CD4-positive, CD25-positive, alpha-beta regulatory T cell (primary cell): ENCODE measurements at places on chromosomes 7 and 10. TPM values are rescaled to one million over a fixed set of nuclear protein-coding genes. Genes with fewer than 3 reads are reported as not detected.
A peak's percentile ranks its signal among the peaks of the same experiment; 100 is the strongest.

The TSPAN33 gene
- polyA plus RNA-seq, result 3.2 TPM

The PODXL gene
- 0.54 TPM for polyA plus RNA-seq

The DNA2 gene
- polyA plus RNA-seq, result 0.59 TPM

The ANKRD30A gene
- polyA plus RNA-seq, result not detected

The CLDN3 gene
- not detected for polyA plus RNA-seq

The SUN3 gene
- polyA plus RNA-seq, result not detected

The HIBADH gene
- 33.0 TPM for polyA plus RNA-seq

The PARD3 gene
- polyA plus RNA-seq, result not detected

DNA sequence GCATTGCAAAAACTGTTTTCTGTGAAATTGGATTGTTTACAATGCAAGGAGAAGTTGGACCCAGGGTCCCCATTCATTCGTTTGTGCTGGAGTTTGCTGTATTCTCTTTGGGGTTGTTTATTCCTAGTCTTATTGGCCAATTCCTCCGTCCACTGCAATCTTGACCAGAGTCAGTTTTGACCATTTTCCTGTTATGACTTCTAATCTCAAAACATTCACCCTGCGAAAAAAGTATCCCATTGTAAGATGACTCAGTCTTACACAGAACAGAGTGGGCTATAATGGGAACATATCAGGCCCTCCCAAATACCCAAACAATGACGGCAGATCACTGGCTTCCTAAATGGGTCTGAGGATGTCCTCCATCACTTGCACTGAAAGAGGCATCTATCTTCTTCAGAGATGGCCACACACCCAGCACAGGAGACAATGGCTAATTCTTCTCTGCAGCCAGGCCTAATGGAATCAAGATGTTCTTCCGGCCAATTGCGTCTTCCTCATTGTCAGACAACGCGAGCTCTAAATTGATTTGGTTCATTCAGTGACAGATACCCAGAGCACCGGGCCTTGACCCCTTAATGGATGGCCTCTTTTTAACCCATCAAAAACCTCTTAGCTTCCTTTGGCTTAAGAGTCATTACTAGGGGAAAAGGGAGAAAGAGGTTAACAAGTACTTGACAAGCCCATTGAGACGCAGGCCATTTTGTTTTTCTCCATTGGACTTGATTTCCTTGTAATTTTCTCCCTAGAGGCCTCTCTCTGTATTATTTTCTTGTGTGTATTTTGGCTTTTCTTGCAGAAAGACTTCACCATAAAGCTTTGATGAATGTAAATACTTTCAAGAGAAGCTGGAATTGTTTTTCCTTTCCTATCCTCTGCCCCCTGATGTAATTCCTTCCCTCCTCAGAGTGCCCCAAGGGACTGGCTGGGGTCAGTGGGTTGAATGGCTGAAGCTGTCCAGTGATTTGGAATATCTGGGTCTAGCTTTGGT, 129.6 kb downstream of the PRPF18 start:
- no peaks in the 10 kb centered on the region for H3K4me1 ChIP-seq
- no peaks in the 10 kb centered on the region for H3K36me3 ChIP-seq
- H3K27me3 ChIP-seq, result peaks cover 3% of the 10 kb centered on the region
- no peak overlapping the region for H3K27ac ChIP-seq
- no peak overlapping the region for H3K4me3 ChIP-seq
- no peak for DNase-seq

DNA sequence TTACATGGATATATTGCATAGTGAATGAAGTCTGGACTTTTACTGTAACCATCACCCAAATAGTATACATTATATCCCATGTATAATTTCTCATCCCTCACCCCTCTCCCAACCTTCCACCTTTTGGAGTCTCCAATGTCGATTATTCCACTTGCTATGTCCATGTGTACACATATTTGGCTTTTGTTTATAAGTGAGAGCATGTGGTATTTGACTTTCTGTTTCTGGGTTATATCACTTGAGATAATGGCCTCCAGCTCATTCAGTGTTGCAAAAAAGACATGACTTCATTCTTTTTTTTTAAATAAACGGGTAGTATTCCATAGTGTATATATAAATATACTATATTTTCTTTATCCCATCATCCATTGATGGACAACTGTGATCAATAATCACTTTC, 288.6 kb upstream of the BMPER start:
- H3K27me3 ChIP-seq, result no peaks in the 10 kb centered on the region
- no peaks in the 10 kb centered on the region for H3K36me3 ChIP-seq
- H3K27ac ChIP-seq, result no peak overlapping the region
- no peak for DNase-seq

GRCh38 chr10:75091146-75091545, 20.3 kb upstream of the SAMD8 start:
- no peak overlapping the region for H3K4me3 ChIP-seq
- H3K36me3 ChIP-seq, result no peaks in the 10 kb centered on the region
- peaks cover 12% of the 10 kb centered on the region for H3K4me1 ChIP-seq

- no peak overlapping the region for H3K27ac ChIP-seq
- peaks cover 55% of the 10 kb centered on the region for H3K4me1 ChIP-seq
- no peak overlapping the region for H3K4me3 ChIP-seq
- no peaks in the 10 kb centered on the region for H3K36me3 ChIP-seq
- DNase-seq, result no peak
- H3K27me3 ChIP-seq, result peaks cover 20% of the 10 kb centered on the region
These were observed 716 bp downstream of the SMARCD3 start for GRCh38 chr7:151247611-151248345.

DNA sequence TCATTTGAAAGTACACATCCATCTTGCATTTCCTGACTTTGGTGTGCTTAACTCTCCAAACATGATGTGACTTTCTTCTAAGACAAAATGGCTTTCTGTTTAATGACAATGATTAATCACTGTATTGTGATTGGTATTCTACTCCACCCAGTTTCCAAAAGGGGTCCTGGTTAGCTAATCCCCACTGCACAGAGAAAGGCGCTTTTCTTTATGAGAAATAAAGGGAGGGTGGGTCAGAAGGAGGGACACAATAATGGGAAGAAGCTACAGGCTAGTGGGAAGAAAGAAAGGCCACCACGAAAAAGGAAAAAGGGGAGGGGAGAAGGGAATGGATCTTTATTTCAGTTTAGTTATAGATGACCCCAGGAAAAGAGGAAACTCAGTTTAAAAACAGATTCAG, 69.2 kb downstream of the PRTFDC1 start:
- H3K4me3 ChIP-seq, result no peak overlapping the region
- no peaks in the 10 kb centered on the region for H3K27me3 ChIP-seq
- H3K27ac ChIP-seq, result no peak overlapping the region
- no peak for DNase-seq
- H3K4me1 ChIP-seq, result peaks cover 24% of the 10 kb centered on the region
- no peaks in the 10 kb centered on the region for H3K36me3 ChIP-seq

- H3K36me3 ChIP-seq, result no peaks in the 10 kb centered on the region
- DNase-seq, result no peak
- H3K4me1 ChIP-seq, result no peaks in the 10 kb centered on the region
- no peak overlapping the region for H3K27ac ChIP-seq
- H3K27me3 ChIP-seq, result peaks cover 9% of the 10 kb centered on the region
These were observed 15.9 kb downstream of the TDRD1 start for GRCh38 chr10:114195079-114195478.

DNA sequence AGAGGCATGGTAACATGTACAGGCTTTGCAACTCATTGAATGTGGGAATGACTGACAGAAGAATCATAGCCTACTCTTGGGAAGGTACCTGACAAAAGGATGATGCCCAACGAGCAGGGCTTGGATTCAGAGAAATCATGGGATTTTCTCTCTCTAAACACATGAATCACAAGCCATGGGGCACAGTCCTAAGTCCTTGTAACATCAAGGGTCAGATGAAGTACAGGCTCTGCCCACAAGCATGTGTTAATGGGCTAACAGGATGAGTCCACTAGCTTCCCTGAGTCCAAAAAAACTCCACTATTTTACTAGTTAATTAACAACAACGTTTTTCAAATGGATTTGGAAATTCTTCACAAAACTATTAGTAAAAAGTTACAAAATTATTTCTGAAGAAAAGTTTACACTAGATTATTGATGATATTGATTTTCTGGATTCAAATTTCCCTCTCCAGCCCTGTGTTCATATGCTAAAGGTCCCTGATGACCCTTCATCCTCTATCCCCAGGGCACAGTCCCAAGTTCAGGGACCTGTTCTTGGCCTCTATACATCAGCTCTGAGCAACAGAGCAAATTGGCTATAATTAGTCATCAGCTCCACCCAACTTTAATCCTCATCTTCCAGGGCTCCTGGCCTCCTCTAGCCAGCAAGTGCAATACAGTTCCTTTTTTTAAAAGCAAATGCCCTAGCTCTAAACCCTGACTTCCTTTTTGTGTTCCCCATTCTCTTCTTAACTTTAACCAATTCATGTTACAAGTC, 99.8 kb downstream of the GSAP start:
- no peak overlapping the region for H3K4me3 ChIP-seq
- H3K4me1 ChIP-seq, result no peaks in the 10 kb centered on the region
- H3K36me3 ChIP-seq, result peaks cover 9% of the 10 kb centered on the region
- no peak overlapping the region for H3K27ac ChIP-seq
- no peaks in the 10 kb centered on the region for H3K27me3 ChIP-seq
- no peak for DNase-seq

DNA sequence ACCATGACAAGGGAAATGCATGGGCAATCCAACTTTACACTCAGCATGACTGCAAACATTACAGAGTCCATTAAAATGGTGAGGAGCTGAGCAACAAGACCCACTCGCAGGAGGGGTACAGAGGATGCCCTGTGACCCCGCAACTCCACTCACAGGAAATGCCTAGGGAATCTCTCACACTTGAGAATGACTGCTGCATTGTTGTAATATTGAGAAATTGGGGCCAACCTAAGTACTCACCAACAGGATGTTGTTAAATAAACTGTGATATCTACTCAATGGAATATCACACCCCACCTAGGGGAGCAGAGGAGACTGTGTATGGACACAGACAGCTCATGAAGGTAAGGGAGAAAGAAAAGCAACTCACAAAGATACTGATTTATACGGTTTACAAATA, 53.4 kb upstream of the CAMK2B start:
- DNase-seq, result no peak
- no peaks in the 10 kb centered on the region for H3K27me3 ChIP-seq
- H3K27ac ChIP-seq, result no peak overlapping the region
- H3K4me1 ChIP-seq, result no peaks in the 10 kb centered on the region

DNA sequence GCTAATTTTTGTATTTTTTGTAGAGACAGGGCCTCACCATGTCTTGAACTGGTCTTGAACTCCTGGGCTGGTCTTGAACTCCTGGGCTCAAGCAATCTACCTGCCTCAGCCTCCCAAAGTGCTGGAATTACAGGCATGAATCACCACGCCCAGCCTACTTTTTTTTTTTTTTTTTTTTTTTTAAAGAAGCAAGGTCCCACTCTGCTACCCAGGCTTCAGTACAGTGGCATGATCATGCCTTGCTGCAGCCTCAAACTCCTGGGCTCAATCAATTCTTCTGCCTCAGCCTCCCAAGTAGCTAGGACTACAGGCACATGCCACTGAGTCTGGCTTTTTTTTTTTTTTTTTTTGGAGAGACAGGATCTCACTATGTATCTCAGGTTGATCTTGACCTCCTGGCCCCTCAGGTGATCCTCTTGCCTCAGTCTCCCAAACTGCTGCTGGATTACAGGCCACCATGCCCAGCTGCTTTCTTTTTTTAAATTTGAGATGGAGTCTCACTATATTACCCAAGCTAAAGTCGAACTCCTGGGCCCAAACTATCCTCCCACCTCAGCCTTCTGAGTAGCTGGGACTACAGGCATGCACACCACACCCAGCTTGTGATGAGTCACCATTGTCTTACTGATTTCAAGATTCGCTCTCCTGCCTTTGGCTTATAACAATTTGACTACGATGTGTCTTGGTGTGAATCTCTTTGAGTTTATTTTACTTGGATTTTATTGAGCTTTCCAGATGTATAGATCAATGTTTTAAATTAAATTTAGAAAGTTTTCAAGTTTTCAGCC, 9.0 kb downstream of the RPEL1 start:
- H3K27ac ChIP-seq, result no peak overlapping the region
- no peaks in the 10 kb centered on the region for H3K27me3 ChIP-seq
- no peak for DNase-seq
- no peaks in the 10 kb centered on the region for H3K4me1 ChIP-seq

DNA sequence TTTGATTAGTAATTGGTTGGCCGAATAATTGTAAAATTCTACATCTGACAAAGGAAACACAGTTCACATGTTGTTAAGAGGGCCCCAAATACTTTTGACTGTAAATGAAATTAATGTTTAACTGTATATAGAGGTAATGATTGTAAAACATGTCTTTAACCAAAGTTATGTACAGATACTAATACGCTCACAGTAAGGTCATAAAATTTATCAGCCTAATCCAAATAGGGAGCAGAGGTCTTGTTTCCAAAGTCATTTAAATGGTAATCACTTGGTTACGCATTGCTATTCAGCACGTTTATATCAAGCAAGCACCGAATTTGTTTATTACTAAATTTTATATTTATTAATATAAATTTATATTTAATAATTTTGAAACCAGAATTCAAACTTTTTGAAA, 1.4 kb downstream of the PHYHIPL start:
- peaks cover 2% of the 10 kb centered on the region for H3K27me3 ChIP-seq
- H3K36me3 ChIP-seq, result no peaks in the 10 kb centered on the region
- no peak overlapping the region for H3K4me3 ChIP-seq

GRCh38 chr7:139543801-139544603, 20.5 kb downstream of the CLEC2L start:
- no peaks in the 10 kb centered on the region for H3K27me3 ChIP-seq
- no peak overlapping the region for H3K27ac ChIP-seq
- no peak overlapping the region for H3K4me3 ChIP-seq
- H3K36me3 ChIP-seq, result no peaks in the 10 kb centered on the region
- H3K4me1 ChIP-seq, result no peaks in the 10 kb centered on the region

- no peaks in the 10 kb centered on the region for H3K27me3 ChIP-seq
- no peak for DNase-seq
- H3K4me1 ChIP-seq, result peaks cover 37% of the 10 kb centered on the region
- peaks cover 5% of the 10 kb centered on the region for H3K36me3 ChIP-seq
- peak overlapping the region; percentile 45 for H3K4me3 ChIP-seq
These were observed 31.6 kb downstream of the MKLN1 start for GRCh38 chr7:131359136-131359776.

- no peak for DNase-seq
- no peaks in the 10 kb centered on the region for H3K27me3 ChIP-seq
- peaks cover 3% of the 10 kb centered on the region for H3K36me3 ChIP-seq
- no peak overlapping the region for H3K27ac ChIP-seq
- no peak overlapping the region for H3K4me3 ChIP-seq
These were observed 99.3 kb upstream of the OIT3 start for GRCh38 chr10:72794260-72794659.

GRCh38 chr10:12521423-12521822, 172.1 kb downstream of the CAMK1D start:
- no peaks in the 10 kb centered on the region for H3K4me1 ChIP-seq
- H3K27me3 ChIP-seq, result no peaks in the 10 kb centered on the region
- no peak overlapping the region for H3K27ac ChIP-seq
- DNase-seq, result no peak

DNA sequence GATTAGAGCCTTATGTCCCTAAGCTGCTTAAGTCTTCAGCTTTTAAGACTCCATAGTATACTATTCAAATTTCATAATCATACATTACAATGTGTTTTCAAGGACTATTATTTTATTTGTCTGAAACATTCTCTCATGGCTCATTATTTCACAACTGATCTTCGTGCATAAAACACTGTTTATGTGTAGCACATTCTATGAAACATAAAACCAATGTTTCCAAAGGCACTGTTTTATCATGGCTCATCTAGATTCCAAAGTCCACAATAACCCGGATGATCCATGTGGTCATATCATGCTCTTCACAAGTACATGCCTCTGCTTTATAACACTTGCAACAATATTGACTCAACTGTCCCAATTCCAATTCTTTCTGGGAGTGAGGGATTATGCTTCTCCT, 806.1 kb downstream of the TNS3 start:
- DNase-seq, result no peak
- H3K4me3 ChIP-seq, result no peak overlapping the region
- no peaks in the 10 kb centered on the region for H3K36me3 ChIP-seq
- no peaks in the 10 kb centered on the region for H3K27me3 ChIP-seq
- H3K27ac ChIP-seq, result no peak overlapping the region
